ENCODE measurements at places on chromosomes 3 and 15.
A peak's percentile ranks its signal among the peaks of the same experiment; 100 is the strongest.

DNA sequence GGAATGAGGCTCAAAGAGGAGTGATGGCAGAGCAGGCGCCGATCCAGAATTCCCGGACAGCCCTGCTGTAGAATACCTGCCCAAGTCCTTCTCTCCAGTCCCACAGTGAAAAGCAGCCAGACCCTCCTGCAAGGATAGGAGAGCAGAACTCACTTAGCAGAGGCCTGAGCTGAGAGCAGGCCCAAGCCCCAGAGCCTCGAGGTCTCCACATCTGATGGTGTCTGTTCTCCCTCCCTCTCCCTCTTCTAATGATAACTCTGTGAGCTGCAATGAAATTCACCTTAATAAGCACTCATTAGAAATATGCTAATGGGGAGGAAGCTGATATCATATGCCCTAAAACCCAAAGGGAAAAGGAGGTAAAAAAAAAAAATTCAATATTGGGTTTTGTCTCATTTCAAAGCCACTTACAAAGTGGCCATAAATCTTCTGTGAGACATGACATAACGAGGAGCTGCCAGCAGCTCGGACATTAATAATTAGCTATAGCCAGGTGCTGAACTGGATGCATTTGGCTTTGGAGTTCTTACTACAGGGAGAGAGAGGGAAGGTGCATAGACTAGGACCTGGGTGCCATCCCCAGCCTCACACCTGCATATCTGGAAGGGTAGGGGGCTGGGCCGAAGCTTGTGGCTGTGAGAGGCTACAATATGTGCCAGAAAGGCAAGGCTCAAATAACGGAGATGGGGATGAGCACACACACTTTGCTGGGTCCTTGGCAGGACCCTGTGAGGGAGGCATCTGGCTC lies 108.4 kb downstream of the MEGF11 start:
- DNase-seq = no peak

DNA sequence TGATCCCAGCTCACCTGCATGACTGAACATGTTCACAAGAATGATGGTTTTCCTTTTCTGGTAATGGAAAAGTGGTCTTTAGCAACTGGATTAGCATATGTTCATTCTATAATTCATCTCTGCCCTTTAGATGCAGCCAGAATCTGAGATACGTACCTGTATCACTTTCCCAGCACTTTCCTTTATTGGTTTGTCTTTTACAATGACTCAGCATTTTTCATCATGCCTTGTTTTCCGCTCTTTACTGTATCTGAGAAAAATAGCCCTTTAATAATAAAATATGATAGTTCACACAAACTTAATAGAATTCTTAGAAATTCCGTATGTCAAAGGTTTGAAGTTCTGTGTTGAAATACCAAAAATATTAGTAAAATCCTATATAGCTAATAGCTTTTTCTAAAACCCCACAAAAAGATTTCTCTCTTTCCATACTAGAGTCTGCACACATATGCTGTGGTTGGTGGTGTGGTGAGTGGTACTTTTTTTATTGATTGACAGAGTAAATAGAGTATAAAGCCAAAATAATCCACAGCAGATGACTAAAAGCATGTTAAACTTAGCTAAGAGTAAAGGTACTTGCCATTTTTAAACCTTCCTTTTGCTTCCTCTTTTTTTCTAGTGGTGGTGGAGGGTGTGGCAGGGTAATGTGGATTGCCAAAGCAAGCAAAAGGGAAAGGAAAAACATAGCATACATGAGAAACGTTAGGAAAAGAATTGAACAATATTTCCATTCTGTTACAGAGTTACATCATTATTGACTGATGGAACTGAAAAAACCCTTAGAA lies 328.9 kb upstream of the RBMS3 start:
- no peak for DNase-seq

DNA sequence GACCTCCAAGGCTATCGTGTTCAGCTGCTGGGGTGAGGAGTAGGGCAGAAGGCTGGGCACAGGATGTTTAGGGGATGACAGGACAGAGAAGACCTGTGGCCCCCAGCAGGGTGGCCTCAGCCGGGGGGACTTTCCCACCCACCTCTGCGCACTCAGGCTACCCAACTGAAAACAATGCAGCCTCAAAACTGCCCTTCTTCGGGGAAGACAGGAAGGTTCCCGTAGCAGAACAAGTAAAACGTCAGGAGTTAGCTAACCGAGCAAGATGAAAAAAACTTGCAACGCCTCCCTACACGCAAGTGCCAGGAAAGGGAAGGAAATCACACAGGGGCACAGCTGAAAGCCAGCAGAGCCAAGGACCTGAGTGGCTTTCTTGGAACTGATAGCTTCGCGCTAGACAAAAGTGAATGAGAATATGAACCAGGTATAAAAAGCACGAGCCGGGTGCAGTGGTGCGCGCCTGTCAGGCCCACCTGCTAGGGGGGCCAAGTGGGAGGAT lies 38.4 kb upstream of the FURIN start:
- DNase-seq = peak; percentile 24

GRCh38 chr3:86379280-86379679 lies 611.7 kb downstream of the VGLL3 start:
- no peak for DNase-seq

DNA sequence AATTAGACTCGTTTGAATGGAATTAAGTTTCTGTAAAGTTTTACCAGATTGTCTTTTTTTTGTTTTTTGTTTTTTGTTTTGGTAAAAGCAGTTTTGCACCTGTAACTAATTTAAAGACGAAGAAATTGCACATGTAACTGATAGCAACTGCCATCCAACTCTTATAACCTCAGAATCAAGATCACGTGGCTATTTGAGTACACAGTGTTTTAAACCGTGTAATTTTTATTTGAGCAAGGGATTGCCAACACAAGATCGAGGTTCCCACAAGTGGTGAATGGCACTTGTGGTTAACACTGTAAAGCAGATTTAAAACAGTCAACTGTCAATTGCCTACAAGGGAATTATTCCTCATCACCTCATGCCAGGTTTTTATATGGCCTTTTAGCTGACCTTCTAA lies 67.3 kb downstream of the PPARG start:
- no peak for DNase-seq

GRCh38 chr15:78629716-78630065 lies 8.9 kb upstream of the CHRNA3 start:
- no peak for DNase-seq

GRCh38 chr3:157098823-157099185 lies 61.1 kb downstream of the CCNL1 start:
- DNase-seq = no peak

DNA sequence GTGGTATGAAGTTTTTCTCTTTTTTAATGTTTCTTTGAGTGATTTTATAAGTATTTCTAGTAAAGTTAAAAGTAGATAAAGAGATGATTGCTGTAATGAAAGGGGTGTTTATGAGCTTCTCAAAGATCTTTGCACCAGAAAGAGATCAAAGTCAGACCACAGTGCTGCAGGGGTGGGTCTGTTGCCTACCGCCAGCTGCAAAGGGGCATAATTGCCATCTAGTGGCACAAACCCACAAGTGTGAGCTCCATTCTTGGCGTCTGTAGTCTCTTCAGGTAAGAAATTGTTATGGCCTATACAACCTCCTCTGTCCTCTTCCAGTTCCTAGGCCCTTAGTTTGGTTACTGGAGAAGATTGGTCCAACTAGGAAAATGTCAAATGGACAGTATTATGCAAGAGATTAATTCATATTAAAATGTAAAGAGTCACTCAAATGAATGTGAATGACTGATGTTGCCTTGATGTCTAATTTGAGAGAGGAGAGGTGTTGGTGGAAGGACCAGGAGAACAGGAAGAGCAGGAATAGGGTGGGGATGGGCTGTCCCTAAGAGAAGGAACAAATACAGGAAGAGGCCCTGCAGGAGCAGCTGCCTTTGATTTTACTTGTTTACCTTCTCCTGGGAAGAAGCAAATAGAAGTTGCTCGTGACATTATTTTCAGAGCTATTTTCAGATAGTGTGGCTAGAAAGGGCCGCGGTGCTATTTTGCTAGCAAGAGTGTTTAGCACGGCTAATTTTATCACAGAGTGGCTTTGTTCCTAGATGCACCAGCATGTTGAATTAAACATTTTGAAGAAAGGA lies 53.0 kb upstream of the GSK3B start:
- peak; percentile 54 for DNase-seq

GRCh38 chr3:111729087-111729846 lies 129.8 kb upstream of the PHLDB2 start:
- no peak for DNase-seq

- DNase-seq = no peak
Observed at GRCh38 chr15:26525096-26525495, 247.8 kb downstream of the GABRB3 start.

- peak; percentile 11 for DNase-seq
Observed at GRCh38 chr15:50051811-50052419, 67.1 kb downstream of the ATP8B4 start.

Measured in OCI-LY7 (cell line).